Neuronal stem cell (in vitro differentiated cells): ENCODE measurements at places on chromosomes 6 and 20.

DNA sequence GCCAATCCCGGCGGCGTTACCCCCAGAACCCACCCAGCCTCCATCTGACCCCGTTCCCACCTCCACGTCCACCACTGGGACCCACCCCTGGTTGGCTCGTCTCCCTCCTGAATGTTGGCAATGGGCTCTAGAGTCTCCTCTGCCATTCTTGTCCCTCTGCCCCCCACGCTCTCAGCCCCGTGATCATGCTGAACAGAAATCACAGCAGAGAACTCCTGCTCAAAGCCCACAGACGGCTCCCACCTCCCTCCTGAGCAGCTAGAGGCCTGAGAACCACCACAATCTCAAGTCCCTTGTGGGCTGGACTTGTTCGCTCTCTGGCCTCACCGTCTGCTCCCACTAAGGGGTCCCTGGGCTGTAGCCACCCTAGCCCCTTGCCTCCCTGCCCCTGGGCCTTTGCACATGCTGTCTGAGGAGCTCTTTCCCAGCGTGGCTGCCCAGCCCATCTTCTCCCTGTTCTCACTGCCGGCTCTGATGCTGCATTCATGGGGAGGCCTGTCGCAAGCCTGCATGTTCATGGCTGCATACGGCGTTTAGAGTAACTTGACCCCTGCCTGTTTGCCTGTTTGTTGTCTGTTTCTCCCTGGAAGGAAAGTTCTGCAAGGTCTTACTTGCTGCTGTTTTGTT, 11.2 kb upstream of the FRMD1 start:
- no peak for DNase-seq

GRCh38 chr6:15132854-15133670, 112.8 kb upstream of the JARID2 start:
- H3K4me1 ChIP-seq, result peaks cover 4% of the 10 kb centered on the region
- no peaks in the 10 kb centered on the region for H3K36me3 ChIP-seq
- no peak overlapping the region for H3K4me3 ChIP-seq
- no peak overlapping the region for H3K27ac ChIP-seq
- DNase-seq, result no peak

DNA sequence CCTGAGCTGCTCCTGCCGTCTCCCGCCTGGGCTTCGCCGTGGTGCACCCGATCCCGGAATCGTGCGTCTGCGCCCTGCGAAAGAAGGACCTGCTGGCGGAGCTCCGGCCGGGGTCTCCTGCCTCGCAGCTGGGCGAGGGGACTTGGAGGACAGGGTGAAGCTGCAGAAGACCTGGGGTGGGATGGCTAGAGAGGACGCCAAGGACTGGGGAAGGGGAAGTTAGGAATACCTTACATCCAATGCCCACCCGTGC, 150.2 kb downstream of the PRL start:
- no peak overlapping the region for H3K4me3 ChIP-seq
- DNase-seq, result no peak
- no peaks in the 10 kb centered on the region for H3K27me3 ChIP-seq
- no peaks in the 10 kb centered on the region for H3K36me3 ChIP-seq
- no peak overlapping the region for H3K27ac ChIP-seq
- peaks cover 17% of the 10 kb centered on the region for H3K4me1 ChIP-seq

DNA sequence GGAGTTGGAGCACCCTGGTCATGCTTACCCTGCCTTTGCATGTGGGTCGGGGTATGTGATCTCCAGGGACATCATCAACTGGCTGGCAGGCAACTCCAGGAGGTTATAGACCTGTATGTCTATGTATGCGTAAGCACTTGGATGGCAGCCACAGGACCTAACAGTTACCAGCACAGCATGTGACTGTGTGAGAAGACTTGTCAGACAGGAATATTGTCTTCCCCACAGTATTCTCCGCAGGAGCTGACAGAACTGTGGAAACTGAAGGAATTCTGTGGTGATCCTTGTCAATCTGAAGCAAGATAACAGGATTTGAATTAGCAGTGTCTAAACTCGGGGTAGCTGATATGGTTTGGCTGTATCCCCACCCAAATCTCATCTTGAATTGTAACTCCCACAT, 59.2 kb downstream of the TMEM244 start:
- no peak overlapping the region for H3K27ac ChIP-seq
- no peaks in the 10 kb centered on the region for H3K4me1 ChIP-seq
- no peak overlapping the region for H3K4me3 ChIP-seq

- H3K27ac ChIP-seq, result no peak overlapping the region
- no peaks in the 10 kb centered on the region for H3K36me3 ChIP-seq
- H3K4me1 ChIP-seq, result peaks cover 3% of the 10 kb centered on the region
- no peak overlapping the region for H3K4me3 ChIP-seq
These were observed 39.8 kb downstream of the BACH2 start for GRCh38 chr6:90256698-90257485.

- H3K4me1 ChIP-seq, result no peaks in the 10 kb centered on the region
- H3K4me3 ChIP-seq, result no peak overlapping the region
- H3K27me3 ChIP-seq, result no peaks in the 10 kb centered on the region
- DNase-seq, result no peak
- no peak overlapping the region for H3K27ac ChIP-seq
These were observed 68.1 kb upstream of the RNF146 start for GRCh38 chr6:127198549-127198948.

DNA sequence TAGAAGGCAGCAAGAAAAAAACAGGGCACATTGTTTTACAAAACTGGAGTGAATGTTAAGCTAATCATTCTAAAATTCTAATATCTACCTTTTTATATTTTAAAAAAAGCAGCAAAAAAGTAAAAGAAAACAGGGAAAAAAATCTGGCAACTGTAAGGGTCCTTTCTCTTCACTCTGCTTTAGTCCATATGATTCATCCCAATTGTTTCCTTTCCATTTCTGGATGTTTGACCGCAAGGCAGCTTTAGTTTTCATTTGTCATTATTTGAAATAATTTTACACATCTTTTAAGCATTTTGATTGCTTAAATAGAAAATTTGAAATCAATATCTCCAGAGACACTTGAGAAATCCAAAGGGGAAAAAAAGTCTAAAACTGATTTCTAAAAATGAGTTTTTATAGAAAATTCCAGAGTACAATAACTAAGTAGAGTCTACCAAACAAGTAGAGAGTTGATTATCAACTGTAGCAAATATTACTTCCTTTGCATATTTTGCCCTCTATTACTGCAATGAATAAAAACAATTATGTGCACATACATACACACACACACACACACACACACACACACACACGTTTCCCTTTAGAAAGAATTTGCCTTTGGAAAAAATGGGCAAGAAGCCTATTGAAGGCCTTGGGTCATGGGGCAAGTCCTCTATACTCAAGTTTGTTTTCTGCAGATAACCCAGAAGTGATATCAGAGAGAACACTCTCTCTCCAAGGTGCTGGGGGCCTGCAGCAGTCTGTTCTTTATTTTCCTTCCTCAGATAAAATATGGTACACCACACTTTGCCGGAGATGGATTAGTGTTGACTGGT, 259.7 kb downstream of the HACE1 start:
- H3K4me3 ChIP-seq, result no peak overlapping the region
- H3K27me3 ChIP-seq, result no peaks in the 10 kb centered on the region
- H3K4me1 ChIP-seq, result no peaks in the 10 kb centered on the region
- no peak overlapping the region for H3K27ac ChIP-seq
- no peak for DNase-seq

DNA sequence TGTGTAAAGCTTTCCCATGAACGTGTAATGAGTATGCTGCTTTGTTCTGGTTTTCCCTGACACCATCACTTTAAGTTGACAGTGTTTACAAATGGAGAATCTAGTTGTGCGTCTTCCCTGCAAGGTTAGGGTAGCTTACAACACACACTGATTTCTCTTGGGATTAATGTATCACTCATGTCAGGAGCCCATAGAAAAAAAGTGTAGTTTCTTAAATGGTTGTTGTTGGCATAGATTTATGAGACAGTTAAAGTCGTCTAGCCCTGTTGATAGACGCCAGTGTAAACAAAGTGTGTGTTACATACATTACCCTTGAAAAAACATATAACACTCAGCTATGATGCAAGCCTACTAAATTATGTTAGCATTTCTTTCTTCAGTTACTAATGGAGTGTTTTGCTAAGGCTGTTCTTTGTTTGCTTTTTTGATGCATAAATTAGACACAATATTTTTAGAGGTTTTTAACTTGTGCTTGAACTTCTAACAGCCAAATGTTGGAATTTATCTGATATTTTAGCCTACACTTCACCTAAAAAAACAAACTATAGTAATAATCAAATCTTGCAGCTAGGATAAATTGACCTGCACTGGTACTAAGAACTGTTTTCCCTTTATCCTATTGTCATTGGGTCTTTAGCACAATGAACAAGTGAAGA, 88.6 kb downstream of the RNF217 start:
- no peaks in the 10 kb centered on the region for H3K36me3 ChIP-seq
- no peak overlapping the region for H3K27ac ChIP-seq
- H3K4me3 ChIP-seq, result no peak overlapping the region
- peaks cover 5% of the 10 kb centered on the region for H3K4me1 ChIP-seq

- H3K36me3 ChIP-seq, result no peaks in the 10 kb centered on the region
- DNase-seq, result peak; percentile 14
- peaks cover 7% of the 10 kb centered on the region for H3K27me3 ChIP-seq
- H3K4me3 ChIP-seq, result no peak overlapping the region
- no peak overlapping the region for H3K27ac ChIP-seq
These were observed 713 bp upstream of the RNF144B start for GRCh38 chr6:18386298-18386976.

DNA sequence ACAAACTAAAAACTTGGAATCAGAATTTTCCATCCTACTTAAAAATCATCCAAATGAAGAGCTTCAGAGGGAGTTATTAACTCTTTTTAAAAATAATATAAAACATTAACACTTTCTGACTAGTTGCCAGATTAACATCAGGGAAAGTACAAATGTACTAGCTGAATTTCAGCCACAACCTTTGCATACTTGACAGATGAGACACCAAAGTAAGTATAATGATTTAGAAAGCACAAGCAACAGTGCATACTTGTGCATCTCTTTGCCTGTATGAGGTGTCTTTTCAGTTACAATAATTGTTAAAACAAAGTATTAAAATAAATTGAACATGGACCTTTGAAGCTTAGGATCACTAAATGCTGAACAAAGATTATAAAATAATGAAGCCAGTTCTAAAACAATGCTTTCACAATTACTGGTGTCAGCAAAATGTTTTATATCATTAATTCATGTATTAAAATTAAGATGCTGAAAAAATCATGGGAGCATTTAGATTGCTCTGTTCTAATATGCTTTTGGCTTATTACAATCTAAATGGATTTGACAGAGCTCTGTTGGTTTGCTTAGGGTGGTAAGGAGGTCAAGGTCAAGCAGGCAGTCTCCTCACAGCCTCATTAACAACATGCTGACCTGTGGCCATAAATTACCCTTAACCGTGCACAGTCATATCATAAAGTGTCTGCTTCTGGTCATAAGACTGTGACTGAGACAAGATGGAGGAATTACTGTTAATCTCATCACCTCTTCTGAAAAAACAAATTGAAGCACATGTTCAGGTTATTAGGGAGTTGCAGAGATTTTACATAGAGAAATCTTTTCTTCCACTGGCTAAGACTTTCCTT, 15.1 kb downstream of the RNF217 start:
- peaks cover 16% of the 10 kb centered on the region for H3K36me3 ChIP-seq
- H3K4me1 ChIP-seq, result no peaks in the 10 kb centered on the region
- H3K27me3 ChIP-seq, result no peaks in the 10 kb centered on the region
- H3K27ac ChIP-seq, result no peak overlapping the region
- no peak for DNase-seq

GRCh38 chr20:18742841-18743240, 70.7 kb upstream of the SCP2D1 start:
- H3K4me1 ChIP-seq, result peaks cover 7% of the 10 kb centered on the region
- H3K27me3 ChIP-seq, result no peaks in the 10 kb centered on the region
- DNase-seq, result no peak
- H3K4me3 ChIP-seq, result no peak overlapping the region
- peaks cover 4% of the 10 kb centered on the region for H3K36me3 ChIP-seq

DNA sequence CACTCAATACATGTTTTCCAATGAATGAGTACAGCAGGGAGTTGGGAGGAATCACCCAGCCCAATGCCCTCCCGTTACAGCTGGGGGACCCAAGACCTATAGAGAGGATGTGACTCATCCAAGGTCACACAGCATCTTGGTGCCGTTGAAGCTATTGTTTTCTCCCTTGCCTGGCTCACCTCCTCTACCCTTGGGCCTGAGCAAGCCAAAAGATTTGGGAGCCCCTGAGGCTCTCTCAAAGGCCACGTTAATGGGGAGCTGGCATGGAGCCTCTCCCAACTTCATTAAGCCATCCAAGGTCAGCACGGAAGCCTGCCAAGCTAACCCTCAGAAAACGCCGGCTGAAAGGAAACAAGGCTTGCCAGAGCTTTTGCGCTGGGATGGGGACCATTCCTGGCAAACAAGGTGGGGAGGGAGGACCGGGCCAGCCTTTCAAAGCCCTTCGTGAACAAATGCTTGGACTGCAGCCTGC, 30.4 kb downstream of the KCNB1 start:
- no peak overlapping the region for H3K4me3 ChIP-seq
- H3K27ac ChIP-seq, result no peak overlapping the region
- no peaks in the 10 kb centered on the region for H3K36me3 ChIP-seq
- H3K27me3 ChIP-seq, result no peaks in the 10 kb centered on the region

GRCh38 chr6:117432273-117432672, 6.5 kb upstream of the ROS1 start:
- DNase-seq, result no peak
- H3K36me3 ChIP-seq, result no peaks in the 10 kb centered on the region
- H3K4me3 ChIP-seq, result no peak overlapping the region
- H3K27ac ChIP-seq, result no peak overlapping the region

- H3K27ac ChIP-seq, result no peak overlapping the region
- no peaks in the 10 kb centered on the region for H3K36me3 ChIP-seq
- H3K27me3 ChIP-seq, result no peaks in the 10 kb centered on the region
- DNase-seq, result no peak
These were observed 98.9 kb upstream of the MAFB start for GRCh38 chr20:40787941-40788340.

GRCh38 chr20:51003753-51004152, 19.2 kb downstream of the KCNG1 start:
- H3K4me1 ChIP-seq, result peaks cover 14% of the 10 kb centered on the region
- DNase-seq, result no peak
- no peak overlapping the region for H3K4me3 ChIP-seq

- no peaks in the 10 kb centered on the region for H3K36me3 ChIP-seq
- peaks cover 18% of the 10 kb centered on the region for H3K4me1 ChIP-seq
- no peak for DNase-seq
- no peak overlapping the region for H3K4me3 ChIP-seq
- H3K27ac ChIP-seq, result no peak overlapping the region
These were observed 396.9 kb upstream of the ADGRB3 start for GRCh38 chr6:68238097-68238601.

- H3K27ac ChIP-seq, result no peak within 1 kb of the TSS
- no peak for DNase-seq
- H3K36me3 ChIP-seq, result no peaks in the 10 kb centered on the region
- H3K27me3 ChIP-seq, result no peaks in the 10 kb centered on the region
- no peak within 1 kb of the TSS for H3K4me3 ChIP-seq
- peaks cover 9% of the 10 kb centered on the region for H3K4me1 ChIP-seq
These were observed at the start of gene TCP11 for GRCh38 chr6:35141007-35141655. Gene TCP11, minus strand, starts transcription at chr6:35141339. Its CDS starts 469 bp downstream, at chr6:35140870.
